ENCODE measurements at places on chromosomes 6 and 20. TPM values are rescaled to one million over a fixed set of nuclear protein-coding genes. Genes with fewer than 3 reads are reported as not detected.

The DYNLT2 gene
- polyA plus RNA-seq: 3.4 TPM

GRCh38 chr6:137116807-137117206, 56.6 kb downstream of the IL22RA2 start:
- DNase-seq: no peak

The SPTLC3 gene
- 1.6 TPM for polyA plus RNA-seq

DNA sequence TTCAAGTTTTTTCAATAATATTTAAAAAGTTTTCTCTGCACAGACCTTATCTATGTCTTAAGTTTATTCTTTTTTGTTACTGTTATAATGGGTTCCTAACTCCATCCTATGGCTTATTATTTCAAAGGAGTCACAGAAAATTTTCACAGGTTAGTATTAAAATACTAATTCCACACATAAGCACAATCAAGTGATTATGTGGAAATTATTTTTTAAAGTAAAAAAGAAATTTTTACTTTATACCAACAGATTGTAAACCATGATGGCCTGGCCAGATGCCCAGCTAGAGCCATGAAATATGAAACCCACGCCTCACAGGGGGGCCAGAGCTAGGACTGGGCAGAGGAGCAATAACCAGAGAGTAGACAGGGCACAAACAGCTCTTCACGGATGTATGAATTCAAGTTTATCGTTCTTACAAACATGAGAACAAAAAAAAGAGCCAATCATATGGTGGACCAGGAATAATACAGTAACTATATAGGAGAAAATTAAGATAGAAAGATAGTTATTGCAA, 34.0 kb downstream of the NUDT3 start:
- no peak for DNase-seq

The MDN1 gene
- polyA plus RNA-seq: 41.2 TPM

DNA sequence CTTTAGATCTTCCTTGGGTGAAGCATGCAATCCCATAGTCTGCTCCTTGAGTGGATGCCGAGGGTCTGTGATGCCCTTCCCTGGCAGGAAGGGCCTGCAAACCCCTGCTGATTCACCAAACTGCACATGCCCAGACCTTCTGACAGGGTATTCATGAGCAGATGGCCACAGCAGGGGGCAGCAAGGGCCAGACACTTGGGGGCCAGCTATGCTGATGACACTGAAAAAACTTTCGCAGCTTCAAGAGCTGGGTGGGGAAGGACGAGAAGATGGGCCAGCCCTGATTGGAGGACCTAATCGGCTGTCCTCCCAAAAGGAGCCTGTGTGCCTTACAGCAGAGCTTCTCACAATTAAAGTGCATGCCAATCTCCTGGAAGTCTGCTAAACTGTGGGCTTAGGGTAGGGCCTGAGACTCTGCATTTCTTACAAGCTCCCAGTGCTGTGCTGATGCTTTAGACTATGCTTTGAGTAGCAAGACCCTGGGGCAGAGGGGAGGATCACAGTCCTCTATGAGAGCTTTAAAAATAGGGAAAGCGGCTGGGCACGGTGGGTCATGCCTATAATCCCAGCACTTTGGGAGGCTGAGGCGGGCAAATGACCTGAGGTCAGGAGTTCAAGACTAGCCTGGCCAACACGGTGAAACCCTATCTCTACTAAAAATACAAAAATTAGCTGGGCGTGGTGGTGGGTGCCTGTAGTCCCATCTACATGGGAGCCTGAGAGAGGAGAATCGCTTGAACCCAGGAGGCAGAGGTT, 15.2 kb upstream of the GDAP1L1 start:
- DNase-seq: no peak

- no peak for DNase-seq
Observed at GRCh38 chr6:98836025-98836961, 1.9 kb downstream of the POU3F2 start.

GRCh38 chr6:116291701-116292396, 12.1 kb upstream of the TSPYL1 start:
- no peak for DNase-seq

The GTSF1L gene
- polyA plus RNA-seq: not detected

DNA sequence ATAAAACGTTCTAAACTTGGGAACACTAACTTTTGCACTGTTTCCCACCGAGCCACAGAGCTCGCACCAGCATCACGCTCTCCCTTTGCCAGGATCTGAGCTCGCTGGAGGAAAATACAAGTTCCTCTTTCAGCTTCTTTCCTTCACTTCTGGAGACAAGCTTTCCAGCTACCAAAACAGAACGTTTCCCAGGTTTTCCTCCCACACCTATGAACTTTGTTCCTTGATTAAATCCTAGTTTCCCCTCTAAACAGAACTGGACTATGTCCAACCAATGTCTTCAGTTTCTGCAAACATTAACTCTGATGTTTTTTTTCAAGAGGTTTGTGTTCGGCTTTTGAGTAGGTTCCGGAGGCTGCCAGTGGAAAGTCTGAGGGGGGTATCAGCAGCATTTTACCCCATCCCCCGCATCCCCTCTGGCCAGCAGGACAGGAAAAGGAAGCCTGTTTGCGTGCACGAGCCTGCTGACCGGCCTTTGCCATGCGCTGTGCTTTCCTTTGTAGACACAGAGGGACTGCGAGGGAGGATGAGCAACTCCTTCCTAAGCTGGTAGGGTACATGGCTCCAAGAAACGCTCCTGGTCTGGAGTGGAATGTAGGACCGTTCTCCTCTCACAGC, 135.5 kb downstream of the LY86 start:
- peak; percentile 80 for DNase-seq

DNA sequence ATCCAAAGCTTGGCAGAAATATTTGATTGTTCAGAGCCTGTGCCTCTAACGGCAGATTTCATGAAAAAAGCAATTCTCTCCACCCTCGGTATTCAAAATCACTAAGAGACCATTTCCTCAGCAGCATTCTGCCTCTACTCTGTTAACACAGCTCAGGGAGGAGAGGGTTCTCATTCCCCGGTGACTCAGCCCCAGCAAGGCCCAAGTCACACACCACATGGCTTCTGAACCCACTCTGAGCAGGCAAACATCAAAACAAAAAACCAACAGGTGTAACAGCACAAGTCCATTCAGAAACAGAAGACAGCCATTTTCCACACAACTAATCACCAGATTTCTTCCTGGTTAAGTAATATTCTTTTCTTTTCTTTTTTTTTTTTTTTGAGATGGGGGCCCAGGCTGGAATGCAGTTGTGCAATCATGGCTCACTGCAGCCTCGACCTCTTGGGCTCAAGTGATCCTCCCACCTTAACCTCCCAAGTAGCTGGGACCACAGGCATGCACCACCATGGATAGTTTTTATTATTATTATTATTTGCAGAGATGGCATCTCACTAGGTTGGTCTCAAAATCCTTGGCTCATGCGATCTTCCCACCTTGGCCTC, 55.4 kb downstream of the GFOD1 start:
- no peak for DNase-seq

The APOBEC2 gene
- polyA plus RNA-seq: 134 TPM

GRCh38 chr6:53327017-53327395, 21.7 kb downstream of the ELOVL5 start:
- no peak for DNase-seq

The AURKA gene
- polyA plus RNA-seq: 2.4 TPM

DNA sequence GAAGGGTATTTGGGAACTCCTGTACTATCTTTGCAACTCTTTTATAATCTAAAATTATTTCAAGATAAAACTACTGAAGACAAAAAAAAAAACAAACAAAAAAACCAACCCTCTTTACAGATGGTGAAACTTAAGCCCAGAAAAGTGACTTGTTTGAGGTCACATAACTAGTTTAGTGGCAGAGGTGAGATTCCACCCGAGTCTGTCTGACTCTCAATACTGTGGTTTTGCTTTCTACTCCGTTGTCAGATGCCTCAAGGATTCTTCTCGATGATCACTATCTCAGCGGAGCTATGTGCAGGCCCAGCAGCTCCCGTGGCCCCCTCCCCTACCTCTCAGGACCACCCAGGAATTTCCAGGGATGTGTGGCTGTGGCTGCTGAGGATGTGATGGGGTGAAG, 36.1 kb upstream of the KCNB1 start:
- DNase-seq: no peak

GRCh38 chr6:73523434-73524123, 2.7 kb upstream of the EEF1A1 start:
- peak; percentile 60 for DNase-seq

GRCh38 chr20:10419550-10420133, 14.4 kb downstream of the MKKS start:
- DNase-seq: no peak

The FOXF2 gene
- 0.15 TPM for polyA plus RNA-seq

The PPP1R3G gene
- 3.8 TPM for polyA plus RNA-seq

DNA sequence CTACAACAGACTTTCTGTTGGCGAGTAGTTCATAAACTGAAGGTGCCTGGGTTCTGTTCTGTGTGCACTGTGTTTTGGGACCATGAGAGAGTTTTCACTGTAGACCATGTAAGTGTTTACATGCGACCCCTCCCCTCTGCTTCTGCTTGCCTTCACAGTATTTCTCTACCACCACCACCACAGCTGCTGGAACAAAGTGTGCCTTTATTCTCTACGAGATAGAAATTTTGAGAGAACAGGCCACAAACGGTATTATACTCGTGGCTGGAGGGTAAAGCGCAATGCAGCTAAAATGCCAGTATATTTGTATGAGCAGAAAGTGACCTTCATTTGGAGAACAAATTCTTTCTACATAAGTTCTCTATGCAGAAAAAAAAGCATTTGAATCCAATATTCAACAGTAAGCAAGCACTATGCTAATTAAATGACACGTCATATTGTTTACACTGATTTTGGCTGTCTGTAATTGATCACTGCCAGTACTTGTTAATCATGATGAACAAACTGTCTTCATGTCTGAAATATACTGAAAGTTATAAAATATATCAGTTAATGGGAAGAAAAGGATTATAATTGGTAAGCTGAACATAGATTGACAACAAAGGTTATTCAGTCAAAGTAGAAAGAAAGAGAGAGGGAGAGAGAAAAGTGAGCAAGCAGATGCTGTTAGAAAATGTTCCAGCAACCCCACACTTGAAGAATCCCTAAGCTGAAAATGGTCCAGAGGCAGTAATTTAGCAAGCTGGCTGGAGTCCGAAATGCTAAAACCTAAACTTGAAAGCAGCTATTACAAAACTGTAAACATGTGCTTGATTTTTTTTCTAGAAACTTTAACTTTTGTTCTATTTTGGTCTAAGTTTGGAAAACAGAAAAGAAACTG, 8.8 kb downstream of the CLDN20 start:
- no peak for DNase-seq

The RPS6KA2 gene
- polyA plus RNA-seq: 65.2 TPM

The DCDC2 gene
- polyA plus RNA-seq: not detected

GRCh38 chr6:169807229-169807628, 55.8 kb downstream of the ERMARD start:
- DNase-seq: no peak

- DNase-seq: no peak
Observed at GRCh38 chr20:60591172-60591799, 633.1 kb downstream of the CDH26 start.

GRCh38 chr6:152571089-152571488, 66.1 kb downstream of the SYNE1 start:
- no peak for DNase-seq

GRCh38 chr20:53739799-53740785, 146.5 kb upstream of the ZNF217 start:
- no peak for DNase-seq

The SLC2A4RG gene
- polyA plus RNA-seq: 114 TPM

The WFDC5 gene
- polyA plus RNA-seq: not detected

GRCh38 chr6:52176550-52176949, 9.6 kb upstream of the IL17A start:
- DNase-seq: no peak

GRCh38 chr20:45487231-45487635, 17.7 kb downstream of the WFDC2 start:
- DNase-seq: no peak

DNA sequence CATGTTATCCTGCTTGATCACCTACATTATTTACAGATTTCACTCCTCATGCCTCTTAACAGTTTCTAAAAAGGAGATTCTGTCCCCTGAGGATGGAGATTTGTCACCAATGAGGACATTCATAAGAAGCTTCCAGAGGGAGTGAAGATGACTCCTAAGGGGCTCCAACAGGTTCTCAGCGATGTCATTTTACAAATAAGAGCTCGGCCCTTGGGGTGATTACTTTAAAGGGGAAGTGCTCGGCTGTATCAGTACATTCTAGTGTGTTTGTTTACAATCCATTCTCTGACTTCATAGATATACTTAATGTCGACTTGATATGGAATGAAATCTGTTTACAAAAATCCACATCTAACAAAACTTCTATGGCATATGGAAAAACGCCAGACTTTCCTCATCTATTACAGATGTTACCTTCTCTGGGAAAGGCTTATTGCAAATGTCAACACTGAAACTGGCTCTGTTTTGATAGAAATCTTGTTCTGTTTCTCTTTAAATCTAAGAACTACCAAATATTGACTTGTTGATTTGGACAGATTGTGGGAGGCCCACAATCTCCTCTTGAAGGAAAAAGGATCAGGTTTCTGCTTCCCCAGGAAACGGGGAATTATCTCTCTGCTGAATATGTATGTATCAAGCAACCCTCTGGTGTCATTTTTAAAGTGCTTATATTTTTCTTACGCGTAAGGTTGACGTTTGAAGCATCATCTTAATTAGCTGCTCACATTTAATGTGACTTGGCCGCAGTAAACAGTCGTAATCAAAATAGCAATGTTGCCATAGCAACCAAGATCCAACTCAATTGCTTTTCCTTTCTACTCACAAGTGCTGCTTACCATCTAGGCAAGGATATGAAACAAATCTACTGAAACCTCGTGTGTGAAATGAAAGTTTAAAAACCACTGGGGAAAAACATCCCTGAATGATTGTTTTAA, 95.7 kb downstream of the SHLD1 start:
- no peak for DNase-seq

The SMIM28 gene
- not detected for polyA plus RNA-seq
